Hepatocyte (in vitro differentiated cells): ENCODE measurements at places on chromosomes 11 and 22. TPM values are rescaled to one million over a fixed set of nuclear protein-coding genes. Genes with fewer than 3 reads are reported as not detected.

Gene ANO9
- 34.9 and 35.7 TPM in 2 replicates for polyA plus RNA-seq

GRCh38 chr11:88629496-88629895 lies 292.0 kb upstream of the CTSC start:
- H3K27ac ChIP-seq = no peak overlapping the region
- H3K4me1 ChIP-seq = no peaks in the 10 kb centered on the region
- no peaks in the 10 kb centered on the region for H3K36me3 ChIP-seq
- no peak overlapping the region for H3K4me3 ChIP-seq

DNA sequence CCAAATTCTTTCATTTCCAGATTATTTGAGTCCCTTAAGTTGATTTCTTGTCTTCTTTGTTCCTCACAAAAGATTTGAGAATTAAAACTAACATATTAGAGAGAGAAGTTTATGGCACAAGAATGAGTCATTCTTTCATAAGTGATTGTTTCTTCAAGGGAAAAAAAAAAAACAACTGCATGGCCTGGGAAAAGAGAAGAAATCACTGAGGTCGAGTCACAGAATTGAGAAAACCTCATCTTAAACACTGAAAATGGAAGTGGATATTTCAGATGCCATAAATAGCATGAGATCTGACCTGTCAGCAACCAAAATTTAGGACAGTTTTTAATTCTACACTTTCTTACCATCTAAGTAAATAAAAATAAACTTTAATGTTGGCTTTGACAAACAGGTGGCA lies 87.2 kb downstream of the CWF19L2 start:
- no peak for DNase-seq
- no peak overlapping the region for H3K4me3 ChIP-seq
- no peaks in the 10 kb centered on the region for H3K36me3 ChIP-seq
- no peak overlapping the region for H3K27ac ChIP-seq
- H3K4me1 ChIP-seq = no peaks in the 10 kb centered on the region

DNA sequence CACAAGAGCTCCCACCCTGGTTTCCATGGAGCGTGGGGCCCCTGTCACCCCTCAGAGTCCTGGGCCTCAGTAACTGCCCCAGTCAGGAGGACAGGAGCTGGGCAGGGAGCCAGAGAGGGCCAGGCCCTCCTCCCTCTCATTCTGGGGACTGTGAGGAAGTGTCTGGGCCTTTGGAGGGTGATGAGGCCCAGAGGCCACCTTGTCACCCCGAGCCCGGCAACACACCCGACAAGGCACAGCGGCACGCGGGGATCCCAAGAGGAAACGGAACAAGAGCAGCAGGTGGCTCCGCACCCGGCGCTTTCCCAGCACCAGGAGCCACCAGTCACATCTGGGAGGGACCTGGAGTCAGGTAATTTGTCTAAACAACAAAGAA lies 72.1 kb downstream of the CELSR1 start:
- H3K4me1 ChIP-seq = no peaks in the 10 kb centered on the region
- H3K27ac ChIP-seq = no peak overlapping the region
- no peak for DNase-seq
- H3K4me3 ChIP-seq = no peak overlapping the region
- no peaks in the 10 kb centered on the region for H3K27me3 ChIP-seq
- no peaks in the 10 kb centered on the region for H3K36me3 ChIP-seq

GRCh38 chr11:65576867-65577755 lies 1.3 kb downstream of the EHBP1L1 start:
- peaks cover 43% of the 10 kb centered on the region for H3K4me1 ChIP-seq
- no peaks in the 10 kb centered on the region for H3K27me3 ChIP-seq
- H3K4me3 ChIP-seq = no peak overlapping the region
- no peaks in the 10 kb centered on the region for H3K36me3 ChIP-seq

Gene LIF
- 8.2 and 14.8 TPM in 2 replicates for polyA plus RNA-seq

Gene TMEM191C
- 3.9 and 15.5 TPM in 2 replicates for polyA plus RNA-seq

- H3K27me3 ChIP-seq = no peaks in the 10 kb centered on the region
- DNase-seq = no peak
- no peak overlapping the region for H3K27ac ChIP-seq
These were observed 1431.4 kb downstream of the BRD1 start for GRCh38 chr22:48396091-48396784.

DNA sequence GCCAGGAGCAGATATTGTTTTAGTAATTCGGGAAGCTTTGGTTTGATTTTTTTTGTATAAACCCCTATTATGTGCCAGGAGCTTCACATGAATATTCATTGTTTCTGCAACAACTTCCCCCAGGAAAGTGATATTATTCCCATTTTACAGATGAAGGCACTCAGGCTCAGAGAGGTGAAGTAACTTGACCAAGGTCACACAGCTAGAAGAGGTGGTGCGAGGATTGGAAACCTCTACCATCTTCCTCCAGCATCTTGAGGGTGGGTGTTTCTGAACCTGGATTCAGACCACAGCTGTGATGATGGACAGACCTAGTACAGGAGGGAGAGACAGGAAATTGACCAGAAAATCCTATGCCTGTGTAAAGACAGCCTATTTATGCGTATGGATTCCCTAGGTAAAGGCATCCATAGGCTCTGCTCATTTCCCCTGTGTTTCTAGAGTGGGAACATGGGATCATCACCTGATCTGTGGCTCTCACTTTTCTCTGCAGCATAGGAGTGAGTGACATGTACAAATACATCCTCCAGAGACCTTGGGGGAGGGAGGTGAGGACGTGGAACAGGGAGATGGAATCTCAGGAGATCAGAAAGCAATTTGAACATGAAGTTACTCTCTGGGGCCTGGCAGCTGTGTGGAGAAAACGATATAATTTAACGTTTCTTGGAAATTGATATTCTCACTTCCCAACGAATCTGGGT lies 81.4 kb downstream of the TSPAN18 start:
- H3K36me3 ChIP-seq = no peaks in the 10 kb centered on the region
- H3K27ac ChIP-seq = no peak overlapping the region
- H3K4me1 ChIP-seq = peaks cover 3% of the 10 kb centered on the region
- no peak for DNase-seq
- no peaks in the 10 kb centered on the region for H3K27me3 ChIP-seq

Gene ELP4
- polyA plus RNA-seq = 12.3 and 15.7 TPM in 2 replicates

Gene NPAS4
- 0.31 TPM in 1 of 2 replicates, not detected in the other for polyA plus RNA-seq

GRCh38 chr11:62732830-62733229 lies 4.5 kb downstream of the TTC9C start:
- no peak overlapping the region for H3K27ac ChIP-seq
- DNase-seq = no peak
- H3K4me3 ChIP-seq = no peak overlapping the region
- H3K4me1 ChIP-seq = no peaks in the 10 kb centered on the region

DNA sequence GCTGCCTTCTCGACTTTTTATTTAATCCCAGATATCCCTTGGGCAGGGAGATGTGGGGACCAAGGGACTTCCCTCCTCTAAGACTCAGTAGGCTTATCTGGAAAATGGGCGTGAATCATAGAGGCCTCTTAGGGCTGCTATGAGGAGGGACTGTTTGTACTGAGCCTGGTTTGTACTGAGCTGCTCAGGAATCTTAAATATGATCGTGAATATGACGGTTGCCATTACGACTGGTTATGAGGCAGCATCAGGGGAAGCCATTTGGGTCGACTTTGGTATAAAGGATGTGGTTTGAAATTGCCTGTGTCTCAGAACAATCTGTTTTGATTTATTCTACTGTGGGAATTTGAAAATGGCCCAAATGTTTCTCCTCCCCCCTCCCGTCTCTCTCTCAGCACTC lies 20.6 kb downstream of the TSPAN18 start:
- peaks cover 14% of the 10 kb centered on the region for H3K4me1 ChIP-seq
- no peak overlapping the region for H3K4me3 ChIP-seq
- H3K27ac ChIP-seq = no peak overlapping the region
- no peak for DNase-seq
- H3K36me3 ChIP-seq = no peaks in the 10 kb centered on the region

- no peak overlapping the region for H3K27ac ChIP-seq
- no peak overlapping the region for H3K4me3 ChIP-seq
- no peak for DNase-seq
- peaks cover 14% of the 10 kb centered on the region for H3K4me1 ChIP-seq
- no peaks in the 10 kb centered on the region for H3K27me3 ChIP-seq
- no peaks in the 10 kb centered on the region for H3K36me3 ChIP-seq
These were observed 18.6 kb upstream of the FOLR1 start for GRCh38 chr11:72173291-72173690.

GRCh38 chr11:8038393-8038792 lies 42.6 kb upstream of the TUB start:
- H3K4me3 ChIP-seq = no peak overlapping the region
- no peak overlapping the region for H3K27ac ChIP-seq
- H3K4me1 ChIP-seq = peaks cover 21% of the 10 kb centered on the region
- DNase-seq = no peak
- no peaks in the 10 kb centered on the region for H3K36me3 ChIP-seq

GRCh38 chr11:132115454-132115853 lies 745.0 kb downstream of the NTM start:
- H3K27me3 ChIP-seq = peaks cover 29% of the 10 kb centered on the region
- H3K4me3 ChIP-seq = no peak overlapping the region
- H3K36me3 ChIP-seq = no peaks in the 10 kb centered on the region

- no peak for DNase-seq
- no peaks in the 10 kb centered on the region for H3K27me3 ChIP-seq
- H3K4me3 ChIP-seq = no peak overlapping the region
- no peaks in the 10 kb centered on the region for H3K4me1 ChIP-seq
These were observed 21.3 kb downstream of the NADSYN1 start for GRCh38 chr11:71474141-71474770.

DNA sequence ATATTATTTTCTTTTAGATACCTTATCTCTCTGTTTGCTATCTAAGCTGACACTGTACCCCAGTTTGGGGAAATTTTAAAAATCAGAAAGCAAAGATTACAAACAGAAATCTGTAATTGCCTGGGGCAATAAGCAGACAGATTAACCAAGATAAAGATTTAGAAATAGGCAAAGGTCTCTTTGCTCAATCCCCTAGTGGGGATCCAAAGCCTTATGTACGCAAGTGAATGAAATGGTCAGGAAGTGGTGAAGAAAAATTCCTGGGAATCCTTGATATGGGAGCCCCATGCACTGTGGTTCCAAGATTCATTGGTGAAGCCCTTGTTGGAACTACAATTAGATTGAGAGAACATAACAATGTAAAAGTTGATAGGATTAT lies 139.5 kb upstream of the GUCY1A2 start:
- DNase-seq = peak; percentile 7
- H3K27ac ChIP-seq = peak overlapping the region; percentile 47
- H3K27me3 ChIP-seq = no peaks in the 10 kb centered on the region
- no peak overlapping the region for H3K4me3 ChIP-seq
